ENCODE measurements at places on chromosomes 11 and 22.

DNA sequence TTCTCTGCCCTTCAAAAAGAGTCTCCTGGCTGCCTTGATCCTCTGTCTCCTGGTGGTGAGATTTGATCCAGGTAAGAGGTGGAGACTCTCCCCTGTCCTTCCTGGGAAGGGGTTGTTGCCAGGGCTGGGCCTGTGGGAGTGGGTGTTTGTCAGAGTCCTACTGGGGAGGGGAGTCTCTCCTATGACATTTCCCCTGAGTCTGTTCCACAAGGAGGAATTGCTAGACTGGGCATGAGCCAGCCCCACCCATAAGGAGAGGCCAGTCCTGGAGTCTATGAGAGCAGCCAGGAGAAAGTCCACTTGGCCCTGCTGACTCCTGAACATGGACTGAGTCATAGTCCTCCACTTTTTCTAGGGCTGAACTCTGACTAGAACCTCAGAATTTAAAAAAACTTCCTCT, 7.4 kb downstream of the PEX26 start:
- DNase-seq: no peak

- peak; percentile 59 for DNase-seq
These were observed 580 bp downstream of the ILK start for GRCh38 chr11:6604081-6604626.

DNA sequence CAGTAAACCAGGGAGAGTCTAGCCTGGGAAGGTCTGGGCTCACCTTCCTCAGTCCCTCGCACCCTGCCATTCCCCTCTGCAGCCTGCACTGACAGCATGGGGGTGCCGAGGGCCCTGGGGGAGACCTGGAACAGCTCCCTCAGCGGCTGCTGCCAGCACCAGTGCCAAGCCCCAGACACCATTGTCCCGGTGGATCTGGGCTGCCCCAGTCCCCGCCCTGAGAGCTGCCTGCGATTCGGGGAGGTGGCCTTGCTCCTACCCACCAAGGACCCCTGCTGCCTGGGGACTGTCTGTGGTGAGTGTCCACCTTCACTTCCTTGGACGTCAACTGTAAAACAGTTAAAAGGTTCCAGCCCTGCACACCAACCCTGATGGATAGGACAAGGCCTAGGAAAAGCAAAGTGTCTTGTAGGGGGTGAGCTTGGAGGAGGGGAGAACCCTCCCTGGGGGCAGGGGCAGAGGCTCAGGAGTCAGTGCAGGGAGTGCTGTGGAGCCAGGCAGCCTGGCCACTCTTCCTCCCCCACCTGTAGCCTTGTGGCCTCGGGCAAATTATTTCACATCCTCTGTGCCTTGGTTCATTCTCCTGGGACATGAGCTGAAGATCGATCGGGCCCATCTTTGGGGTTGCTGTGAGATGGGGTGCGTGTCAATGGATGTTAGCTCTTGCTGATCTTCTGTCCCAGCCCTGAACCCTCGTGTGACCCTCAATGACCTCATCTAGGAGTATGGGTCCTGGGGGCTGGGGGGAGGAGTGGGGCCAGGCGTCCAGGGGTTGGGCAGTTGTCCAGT, 85.2 kb upstream of the MYOD1 start:
- no peak for DNase-seq

DNA sequence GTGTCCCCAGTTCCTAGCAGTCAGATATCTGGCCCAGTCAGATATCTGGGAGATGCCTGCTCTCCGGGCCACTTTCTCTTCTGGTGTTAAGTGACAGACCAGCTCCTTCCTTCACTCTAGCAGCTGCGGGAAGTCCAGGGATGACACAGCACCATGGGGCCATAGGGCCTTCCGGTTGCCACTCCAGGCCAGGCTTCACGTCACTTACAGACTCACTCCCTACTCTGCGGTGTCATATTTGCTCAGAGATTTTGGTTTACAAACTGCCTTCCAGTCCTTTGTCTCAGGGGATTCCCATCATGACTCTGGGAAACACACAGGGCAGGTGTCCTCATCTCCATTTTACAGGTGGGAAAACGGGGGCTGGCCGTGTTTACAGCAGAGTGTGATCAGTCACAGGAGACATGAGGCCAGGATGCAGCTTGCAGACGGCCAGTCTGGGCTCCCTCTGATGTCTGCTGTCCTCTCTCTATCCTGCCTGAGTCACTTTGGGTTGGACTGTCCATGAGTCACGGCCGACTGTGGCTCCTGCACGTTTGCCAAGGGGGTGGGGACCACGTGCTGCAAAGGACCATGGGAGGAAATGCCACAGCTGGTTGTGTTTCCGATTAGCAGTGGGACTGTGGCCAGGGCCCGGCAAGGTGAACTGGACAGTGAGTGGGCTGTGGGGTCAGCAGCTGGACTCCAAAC, 8.2 kb upstream of the TBC1D22A start:
- DNase-seq: peak; percentile 35

DNA sequence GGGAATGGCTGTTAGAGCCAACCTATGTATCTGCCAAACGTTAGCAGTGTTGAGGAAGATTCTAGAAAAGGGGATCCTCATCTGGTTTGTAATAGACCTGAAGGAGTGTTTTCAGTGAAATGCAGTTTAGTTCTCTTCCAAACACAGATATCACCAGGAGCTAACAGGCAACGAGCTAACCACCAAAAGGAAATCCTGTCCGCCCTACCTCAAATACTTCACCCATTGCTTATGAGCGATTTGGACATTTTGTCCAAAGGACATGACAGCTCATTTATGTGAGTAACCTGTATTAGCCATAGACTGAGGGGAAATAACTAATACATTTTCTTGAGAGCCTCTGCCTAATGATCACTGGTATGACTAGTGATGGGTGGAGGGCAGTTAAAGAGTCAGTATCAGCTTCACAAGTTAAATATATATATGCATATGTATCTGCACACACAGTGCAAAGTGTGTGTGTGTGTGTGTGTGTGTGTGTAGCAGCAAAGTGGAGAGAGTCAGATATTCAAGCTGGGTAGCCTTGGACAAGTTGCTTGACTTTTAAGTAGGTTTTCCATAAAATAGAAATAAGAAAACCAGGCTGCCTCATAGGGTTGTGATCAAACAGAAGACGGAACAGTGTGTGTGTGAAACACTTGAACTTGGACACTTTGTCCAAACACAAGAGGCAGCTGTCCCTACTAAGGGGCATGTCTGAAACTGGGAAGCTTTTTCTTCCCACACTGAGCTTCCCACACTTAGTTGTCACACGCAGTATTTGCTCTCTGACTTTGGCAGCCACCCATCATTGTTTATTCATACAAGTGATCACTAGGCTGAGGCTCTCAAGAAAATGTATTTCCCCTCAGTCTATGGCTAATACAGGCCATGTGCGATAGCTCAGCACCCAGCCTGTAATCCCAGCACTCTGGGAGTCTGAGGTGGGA, 940 bp upstream of the C11orf91 start:
- no peak for DNase-seq

All from activated CD4-positive, alpha-beta T cell treated with anti-CD3 and anti-CD28 coated beads, Interleukin-2, amount 50 U/mL, for 16 hours (primary cell).